Right atrium auricular region (tissue), 2 donors: ENCODE measurements at places on chromosomes 7 and 10. TPM values are rescaled to one million over a fixed set of nuclear protein-coding genes. Genes with fewer than 3 reads are reported as not detected.

DNA sequence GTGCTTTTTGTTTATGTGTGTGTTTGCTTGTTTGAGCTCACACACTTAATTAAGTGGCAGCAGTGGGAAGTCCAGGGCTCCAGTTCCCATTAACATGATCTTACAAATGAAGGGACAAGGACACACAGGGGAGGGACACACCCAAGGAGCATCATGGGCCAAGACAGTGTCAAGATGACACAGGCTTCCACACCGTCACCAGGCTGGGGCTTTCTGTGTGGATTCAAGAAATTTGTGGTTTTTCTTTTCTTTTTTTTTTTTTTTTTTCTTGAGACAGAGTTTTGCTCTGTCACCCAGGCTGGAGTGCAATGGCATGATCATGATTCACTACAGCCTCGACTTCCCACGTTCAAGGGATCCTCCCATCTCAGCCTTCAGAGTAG, 173.6 kb downstream of the KIAA1217 start:
- H3K36me3 ChIP-seq, result peaks cover 9% of the 10 kb centered on the region
- H3K4me3 ChIP-seq, result no peak overlapping the region
- H3K27ac ChIP-seq, result peak overlapping the region; percentile 56
- H3K27me3 ChIP-seq, result no peaks in the 10 kb centered on the region

Gene UNCX
- total RNA-seq, result not detected

Gene RUFY2
- 8.3 TPM for total RNA-seq

DNA sequence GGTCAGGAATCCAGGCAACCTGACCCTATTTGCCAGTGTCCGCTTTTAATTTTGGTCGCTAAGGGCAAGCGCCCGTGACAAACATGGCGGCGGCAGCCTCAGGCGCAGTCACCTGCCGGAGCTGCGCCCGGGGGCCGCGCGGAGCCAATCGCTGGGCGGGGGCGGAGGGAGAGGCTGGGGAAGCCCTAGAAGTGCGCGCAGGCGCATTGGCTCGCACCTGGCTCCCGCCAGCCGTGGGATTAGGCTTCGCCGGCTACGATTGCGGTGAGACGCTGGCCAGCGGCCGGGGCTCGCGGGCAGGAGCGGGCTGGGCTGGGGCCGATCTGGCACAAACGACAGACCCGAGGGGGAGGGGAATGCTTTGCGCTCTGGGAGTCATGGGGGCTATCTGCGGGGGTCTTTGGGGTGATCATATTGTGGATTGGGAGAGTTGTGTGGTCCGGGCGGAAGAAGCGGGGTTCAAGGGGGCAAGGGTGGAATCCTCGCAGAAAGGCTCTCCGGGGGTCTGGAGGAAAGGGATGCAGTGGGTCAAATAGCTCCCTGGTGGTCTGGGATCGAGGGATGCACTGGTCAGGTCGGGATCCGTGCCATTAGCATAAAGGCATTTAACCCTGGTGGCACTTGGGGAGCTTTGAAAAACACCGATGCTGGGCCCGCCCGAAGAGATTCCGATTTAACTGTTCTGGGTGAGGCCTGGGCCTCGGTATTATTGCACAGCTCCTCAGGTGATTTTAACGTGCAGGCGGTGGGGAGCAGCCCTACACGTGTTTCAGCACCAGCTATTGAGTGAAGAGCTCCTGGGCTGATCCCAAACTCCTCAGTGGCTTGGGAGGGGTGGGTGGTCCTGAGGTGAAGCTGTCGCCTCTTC, 10.1 kb upstream of the C10orf95 start:
- H3K4me1 ChIP-seq, result no peaks in the 10 kb centered on the region
- DNase-seq, result peak; percentile 82
- no peaks in the 10 kb centered on the region for H3K27me3 ChIP-seq
- H3K36me3 ChIP-seq, result no peaks in the 10 kb centered on the region

DNA sequence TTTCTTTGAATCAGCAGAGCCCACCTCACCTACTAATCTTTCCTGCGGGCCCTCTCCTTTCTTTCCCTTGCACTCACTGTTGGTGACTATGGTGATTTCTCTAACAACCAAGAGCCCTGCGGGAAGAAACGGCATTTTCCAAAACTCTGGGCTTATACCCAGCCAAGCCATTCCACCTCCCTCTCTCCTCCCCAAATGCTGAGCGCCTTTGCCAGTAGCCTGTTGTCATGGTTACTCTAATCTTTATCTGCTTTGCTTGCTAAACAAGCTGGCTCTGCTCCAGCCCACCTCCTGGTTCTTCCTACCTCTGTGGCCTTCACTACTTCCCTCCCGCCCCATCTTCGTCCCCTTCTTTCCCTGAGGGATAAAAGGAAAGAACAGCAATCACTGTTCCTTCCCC, 86.7 kb downstream of the DGKI start:
- no peaks in the 10 kb centered on the region for H3K4me1 ChIP-seq
- H3K27me3 ChIP-seq, result no peaks in the 10 kb centered on the region
- no peak overlapping the region for H3K27ac ChIP-seq
- no peak for DNase-seq
- no peaks in the 10 kb centered on the region for H3K36me3 ChIP-seq
- no peak overlapping the region for H3K4me3 ChIP-seq

GRCh38 chr7:17131983-17132655, 166.3 kb upstream of the AHR start:
- H3K27ac ChIP-seq, result no peak overlapping the region
- DNase-seq, result no peak
- H3K36me3 ChIP-seq, result no peaks in the 10 kb centered on the region
- no peaks in the 10 kb centered on the region for H3K27me3 ChIP-seq

Gene UROS
- total RNA-seq, result 54.1 TPM

DNA sequence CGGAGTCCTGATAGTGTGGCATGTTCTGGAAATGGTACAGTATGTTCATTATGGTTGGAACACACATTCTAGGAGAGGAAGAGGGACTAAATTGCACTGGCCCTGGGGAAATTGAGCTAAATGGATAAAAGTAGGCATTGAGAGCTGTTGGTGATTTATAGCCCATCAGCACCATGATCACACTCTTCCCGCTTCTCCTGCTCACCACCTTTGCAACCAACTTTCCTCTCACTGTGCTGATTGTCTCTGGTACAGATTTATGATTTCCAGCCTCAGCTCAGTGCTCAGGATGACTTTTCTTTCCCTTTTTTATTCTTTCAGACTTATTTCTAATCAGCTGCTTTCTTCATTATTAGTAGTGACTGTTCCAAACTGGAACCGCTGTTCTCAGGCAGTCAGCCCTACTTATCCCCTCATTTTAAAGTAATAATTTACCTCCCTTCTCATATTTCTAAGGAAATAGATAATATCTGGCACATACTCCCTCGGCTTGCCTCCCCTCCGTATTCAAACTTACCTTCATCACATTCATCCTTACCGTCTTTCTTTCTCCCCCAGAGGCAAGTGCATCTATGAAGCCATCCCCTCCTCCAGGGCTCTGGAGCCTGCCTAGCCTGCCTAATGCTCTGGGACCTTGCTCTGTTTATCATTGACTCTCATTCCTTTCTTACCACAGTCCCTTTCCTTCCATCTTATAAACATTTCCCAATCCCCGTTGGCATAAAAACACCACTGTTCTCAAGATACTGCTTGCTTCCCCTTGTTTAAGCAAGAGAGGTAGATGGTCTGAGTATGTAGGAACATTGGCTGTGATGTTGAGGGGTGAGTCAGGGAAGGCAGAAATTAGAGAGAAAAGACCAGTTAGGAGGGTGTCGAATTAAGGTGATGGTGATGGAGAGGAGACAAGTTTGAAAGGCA, 51.6 kb upstream of the RPA3 start:
- H3K4me1 ChIP-seq, result no peaks in the 10 kb centered on the region
- no peak for DNase-seq
- no peaks in the 10 kb centered on the region for H3K27me3 ChIP-seq
- no peak overlapping the region for H3K27ac ChIP-seq
- H3K36me3 ChIP-seq, result no peaks in the 10 kb centered on the region

Gene NAT16
- not detected for total RNA-seq

DNA sequence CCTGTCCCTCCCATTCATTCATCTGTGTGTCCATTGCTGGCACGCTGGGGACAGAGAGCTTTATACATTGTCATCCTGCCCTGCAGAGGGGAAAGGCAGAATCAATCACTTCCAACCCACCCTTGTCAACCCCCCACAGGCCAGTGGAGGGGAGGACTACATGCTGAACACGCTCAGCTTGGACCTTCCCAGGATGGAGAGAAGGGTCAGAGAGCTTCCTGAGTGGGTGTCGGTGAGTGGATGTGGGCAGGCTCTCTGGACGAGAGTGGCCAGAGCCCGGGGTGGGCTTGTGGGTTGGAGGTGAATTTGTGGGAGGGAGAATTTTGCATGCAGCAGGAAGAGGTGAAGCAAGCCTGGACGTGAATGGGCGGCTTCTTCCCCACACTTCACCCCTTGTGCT, 93.9 kb downstream of the DNAJB6 start:
- no peak overlapping the region for H3K4me3 ChIP-seq
- no peak overlapping the region for H3K27ac ChIP-seq
- no peaks in the 10 kb centered on the region for H3K27me3 ChIP-seq
- peaks cover 7% of the 10 kb centered on the region for H3K4me1 ChIP-seq
- DNase-seq, result no peak
- no peaks in the 10 kb centered on the region for H3K36me3 ChIP-seq
